ENCODE measurements at places on chromosomes 16 and 17.

DNA sequence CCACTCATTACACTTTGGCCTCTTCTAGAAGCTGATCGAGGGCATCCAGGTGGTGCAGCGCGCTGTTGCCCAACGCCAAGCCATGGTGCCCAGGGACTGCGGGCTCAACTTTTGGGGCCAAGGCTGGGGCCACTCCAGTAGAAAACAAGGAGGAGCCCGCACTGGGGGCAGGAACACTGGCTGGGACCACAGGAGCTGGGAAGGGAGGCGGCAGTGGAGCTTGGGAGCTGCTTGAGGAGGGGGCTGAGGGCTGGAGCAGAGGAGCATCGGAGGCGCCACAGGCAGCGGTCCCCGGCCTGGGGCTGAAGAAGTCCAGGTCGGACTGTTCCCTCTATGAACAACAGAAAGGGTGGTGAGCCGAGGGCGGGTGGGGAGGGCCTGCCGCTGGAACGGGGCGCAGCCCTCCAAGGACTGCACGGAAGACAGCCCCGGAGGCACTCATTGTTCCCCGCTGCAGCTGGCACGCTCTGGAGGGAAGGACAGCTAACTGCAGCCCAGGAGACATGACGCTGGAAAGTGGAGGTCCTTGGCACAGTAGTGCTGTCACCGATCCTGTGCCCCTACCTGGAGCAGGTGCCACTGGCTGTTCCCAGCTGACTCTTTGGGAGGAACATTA, 21.5 kb downstream of the GGA3 start:
- DNase-seq = no peak

- no peak for DNase-seq
Measured at GRCh38 chr17:36731811-36732210, 130.4 kb downstream of the MRM1 start.

- no peak for DNase-seq
Measured at GRCh38 chr16:17769065-17769464, 298.3 kb upstream of the XYLT1 start.

DNA sequence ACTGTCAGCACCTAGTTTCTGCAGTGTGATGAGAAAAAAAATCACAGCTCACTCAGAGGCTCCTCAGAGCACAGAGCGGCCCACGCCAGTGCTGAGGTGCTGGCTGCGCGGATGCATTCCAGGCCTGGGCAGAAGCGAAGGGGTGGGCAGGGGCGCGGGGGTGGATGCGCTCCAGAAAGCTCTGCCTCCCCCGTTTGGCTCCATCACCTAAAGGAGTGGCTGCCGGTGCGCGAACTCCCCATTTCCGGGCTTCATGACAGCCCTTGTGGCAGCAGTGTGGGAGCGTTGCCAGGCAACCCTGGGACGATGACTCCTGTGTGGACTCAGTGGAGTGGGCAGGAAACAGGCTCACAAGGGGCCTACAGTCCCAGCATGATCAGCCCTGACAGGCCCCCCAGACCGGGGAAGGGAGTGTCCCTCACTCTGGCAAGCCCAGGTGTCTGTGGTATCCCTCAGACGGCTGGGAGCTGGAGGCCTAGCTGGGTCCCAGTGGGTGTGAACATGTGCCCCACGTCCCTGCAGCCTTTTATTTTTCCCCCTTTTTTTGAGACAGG, 32.8 kb upstream of the NUDT16L1 start:
- DNase-seq = peak; percentile 68

- no peak for DNase-seq
Measured at GRCh38 chr17:13743906-13744305, 142.2 kb upstream of the HS3ST3A1 start.

DNA sequence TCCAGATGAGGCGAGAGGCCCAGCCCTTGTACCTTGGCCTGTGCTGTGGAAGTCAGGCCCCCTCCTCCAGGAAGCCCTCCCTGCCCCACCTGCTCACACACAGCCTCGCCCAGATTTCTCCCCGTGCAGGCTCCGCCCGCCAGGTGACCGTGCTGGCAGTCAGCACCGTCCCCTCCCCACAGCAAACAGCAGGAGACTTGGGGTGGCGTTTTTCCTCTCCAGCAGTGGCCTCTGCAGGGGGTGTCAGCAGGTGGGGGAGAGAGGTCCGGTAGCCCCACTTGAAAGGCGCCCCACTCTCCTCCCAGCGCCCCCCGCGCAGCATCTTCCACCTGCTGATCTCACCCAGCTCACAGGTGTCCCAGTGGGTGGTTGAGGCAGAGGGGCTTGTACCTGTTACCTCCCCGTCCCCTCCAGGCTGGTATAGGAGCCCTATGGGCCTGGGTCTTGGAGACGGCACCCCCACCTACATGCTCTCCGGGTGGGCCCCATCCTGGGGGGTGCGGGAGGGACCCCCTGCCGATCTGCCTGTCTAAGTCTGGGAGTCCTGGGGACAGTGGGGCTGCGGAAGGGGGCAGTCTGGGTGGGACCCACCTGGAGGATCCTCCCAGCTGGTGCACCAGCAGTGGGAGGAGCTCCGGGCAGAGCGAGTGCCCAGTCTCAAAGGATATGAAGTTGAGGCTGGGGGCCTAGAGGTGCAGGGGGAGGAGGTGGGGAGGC, 4.2 kb upstream of the C1QTNF8 start:
- DNase-seq = no peak

- DNase-seq = no peak
Measured at GRCh38 chr17:8056232-8056975, 17.5 kb downstream of the ALOX15B start.

DNA sequence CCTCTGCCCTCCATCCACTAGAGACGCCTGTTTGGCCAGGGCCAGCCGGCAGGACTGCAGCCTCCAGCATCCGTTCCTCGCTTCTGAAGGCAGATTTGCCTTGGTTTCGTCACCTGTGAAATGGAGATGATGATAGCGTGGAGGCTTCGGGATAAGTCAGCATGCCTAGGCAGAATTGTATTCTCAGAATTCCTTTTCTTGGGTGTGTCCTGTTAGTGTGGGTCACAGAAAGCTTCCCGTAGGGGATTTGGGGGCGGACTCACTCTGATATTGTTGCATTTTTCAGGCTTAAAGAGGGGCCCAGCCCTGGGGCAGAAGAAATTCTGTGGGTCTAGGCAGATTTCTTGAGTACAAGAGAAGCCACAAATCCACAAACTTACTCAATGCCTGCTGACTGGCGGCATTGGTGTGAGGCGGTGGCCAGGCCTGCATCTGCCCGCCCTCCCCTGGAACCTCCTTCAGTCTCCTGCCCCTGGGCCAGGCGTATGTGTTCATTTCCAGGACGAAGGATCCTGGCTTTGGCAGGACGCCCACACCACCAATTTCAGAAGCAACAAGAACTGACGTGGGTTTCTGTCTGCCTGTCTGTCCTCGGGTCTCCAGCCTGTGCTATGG, 17.6 kb downstream of the CCDC42 start:
- no peak for DNase-seq

- no peak for DNase-seq
Measured at GRCh38 chr17:27551701-27552248, 79.2 kb upstream of the LGALS9 start.

GRCh38 chr17:50635982-50636803, 1.5 kb downstream of the ABCC3 start:
- DNase-seq = no peak

- DNase-seq = no peak
Measured at GRCh38 chr16:85987750-85988078, 88.8 kb downstream of the IRF8 start.

GRCh38 chr16:56999409-57000270, 10.3 kb downstream of the NLRC5 start:
- DNase-seq = peak; percentile 34

GRCh38 chr17:49742166-49742638, 21.7 kb downstream of the FAM117A start:
- DNase-seq = no peak

DNA sequence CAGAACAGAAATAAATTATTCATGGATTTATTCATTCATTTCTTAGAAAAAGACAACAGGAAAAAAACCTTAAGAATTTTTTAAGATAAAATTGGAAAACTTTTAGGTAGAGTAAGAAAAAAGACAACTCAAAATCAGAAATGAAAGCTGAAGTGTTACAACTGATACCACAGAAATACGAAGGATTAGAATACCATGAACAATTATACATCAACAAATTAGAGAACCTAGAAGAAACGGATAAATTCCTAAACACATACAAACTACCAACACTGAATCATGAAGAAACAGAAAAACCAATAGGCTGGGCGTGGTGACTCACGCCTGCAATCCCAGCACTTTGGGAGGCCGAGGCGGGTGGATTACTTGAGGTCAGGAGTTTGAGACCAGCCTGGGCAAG, 27.8 kb downstream of the CTRB2 start:
- DNase-seq = no peak

DNA sequence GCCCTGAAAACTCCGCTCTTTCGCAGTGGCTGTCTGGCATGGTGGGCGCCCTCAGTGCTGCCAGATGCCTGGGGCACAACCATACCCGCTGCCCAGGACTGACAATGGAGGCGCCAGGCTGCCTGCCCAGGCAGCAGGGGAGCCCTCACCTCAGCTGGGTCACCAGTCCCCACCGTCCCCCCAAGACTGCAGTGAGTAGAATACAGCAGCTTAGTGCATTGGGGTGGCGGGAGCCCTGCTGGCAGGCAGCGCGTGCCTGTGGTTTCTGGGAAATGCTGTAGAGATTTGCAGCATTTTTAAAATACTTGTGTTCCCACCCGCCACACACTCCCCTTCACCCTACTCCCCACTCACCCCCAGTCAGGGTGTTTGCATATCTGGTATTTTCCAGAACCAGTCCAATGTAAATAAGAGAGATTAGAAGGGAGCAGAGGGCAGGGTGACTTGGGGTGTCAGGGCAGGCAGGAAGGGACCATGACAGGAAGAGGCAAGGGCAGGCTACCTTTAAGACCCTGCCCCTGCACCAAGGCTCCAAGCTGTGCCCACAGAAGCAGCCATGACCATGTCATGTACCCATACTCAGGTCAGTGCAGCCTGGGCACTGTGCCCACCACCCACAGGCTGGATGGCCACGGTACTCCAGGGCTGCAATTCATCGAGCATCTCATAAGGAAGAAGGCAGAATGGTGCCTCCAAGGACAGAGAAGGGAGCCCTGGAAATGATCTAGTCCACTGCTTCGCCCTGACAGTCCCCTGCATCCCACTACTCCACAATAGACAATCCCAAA, 21.5 kb downstream of the MYO18A start:
- no peak for DNase-seq

DNA sequence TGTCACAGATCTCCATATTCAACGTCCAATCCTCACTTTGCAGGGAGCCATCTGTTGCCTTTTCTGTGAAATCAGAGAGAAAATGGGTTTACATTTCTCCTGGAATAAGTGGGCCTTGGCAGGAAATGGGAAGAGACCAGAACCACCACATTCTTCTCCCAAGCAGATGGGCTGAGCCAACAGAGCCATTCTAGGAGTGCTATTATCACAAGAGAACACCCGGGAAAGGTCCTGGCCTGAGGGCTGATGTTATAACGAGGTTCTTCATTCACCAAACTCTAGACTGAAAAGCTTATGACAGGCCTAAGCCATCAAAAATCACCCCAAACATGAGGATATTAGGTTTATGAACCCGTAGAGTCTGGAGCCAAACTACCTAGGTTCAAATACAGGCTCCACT, 64.7 kb downstream of the TOM1L2 start:
- no peak for DNase-seq

DNA sequence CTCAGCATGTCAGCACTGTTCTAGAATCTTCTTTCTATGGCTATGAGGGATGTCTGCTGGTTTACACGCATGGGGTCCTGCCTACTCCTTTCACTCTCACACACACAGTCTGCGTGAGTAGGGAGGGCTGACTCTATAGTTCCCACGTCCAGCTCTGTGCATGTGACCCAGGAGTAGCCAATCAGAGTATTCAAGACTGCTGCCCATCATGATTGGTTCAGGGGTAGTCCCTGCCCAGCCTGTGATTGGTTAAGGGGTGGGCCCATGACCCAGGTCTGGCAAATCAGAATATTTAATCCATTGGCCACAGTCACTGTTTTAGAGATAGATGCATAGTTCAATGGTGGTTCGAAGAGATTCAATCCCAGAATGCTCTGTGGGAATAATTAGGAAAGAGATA, 151.3 kb upstream of the IRX3 start:
- no peak for DNase-seq

- no peak for DNase-seq
Measured at GRCh38 chr16:74626741-74627416, 20.0 kb upstream of the GLG1 start.

- no peak for DNase-seq
Measured at GRCh38 chr16:10601444-10602408, 21.3 kb upstream of the EMP2 start.

DNA sequence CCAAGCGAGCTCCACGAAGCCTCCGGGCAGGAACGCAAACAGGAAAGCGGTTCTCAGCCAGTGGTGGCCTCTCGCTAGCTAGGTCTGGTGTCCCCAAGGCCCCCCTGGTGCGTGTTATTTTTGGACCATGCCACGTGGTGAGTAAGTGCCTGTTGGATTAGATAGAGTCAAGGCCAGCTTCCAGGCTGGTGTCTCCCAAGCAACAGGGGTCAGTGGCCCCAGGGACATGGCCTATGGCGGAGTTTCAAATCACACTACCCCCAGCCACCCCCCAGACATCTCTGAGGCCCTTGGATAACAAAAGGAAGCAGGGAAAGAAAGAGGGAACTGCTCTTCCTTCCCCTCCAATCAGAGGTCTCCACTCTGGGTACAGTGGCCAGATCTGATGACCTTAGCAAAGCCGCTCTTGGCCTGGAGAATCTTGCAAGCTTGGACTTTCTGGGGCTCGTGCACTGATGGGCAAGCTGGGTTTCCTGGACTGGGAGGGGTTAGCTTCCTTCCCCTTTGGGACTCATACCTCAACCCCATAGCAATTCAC, 58.2 kb downstream of the MAF start:
- DNase-seq = no peak

DNA sequence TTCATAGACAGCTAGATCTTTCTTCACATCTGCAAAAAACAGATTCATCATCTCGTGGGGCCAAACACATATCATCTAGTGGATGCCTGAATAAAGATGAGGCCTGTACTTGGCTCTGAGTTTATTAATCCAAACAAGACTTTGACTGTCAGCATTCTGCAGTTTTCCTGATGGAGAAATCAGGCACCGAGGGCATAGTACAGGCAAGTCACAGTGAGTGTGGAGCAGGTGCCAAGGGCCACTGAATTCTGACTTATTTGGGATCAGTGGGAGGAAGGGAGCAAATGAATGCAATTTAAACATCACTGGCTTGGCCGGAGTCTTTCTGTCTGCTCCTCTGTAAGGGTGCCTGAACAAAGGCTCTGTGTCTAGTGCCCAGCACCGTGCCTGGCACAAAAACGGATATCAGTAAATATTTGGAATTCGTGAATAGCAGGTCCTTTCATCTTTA, 975 bp downstream of the CFAP20 start:
- no peak for DNase-seq

All from stimulated activated naive CD4-positive, alpha-beta T cell treated with Interleukin-2 at 50 U/mL for 16 hours (primary cell).